ENCODE measurements at places on chromosomes 13 and 19. TPM values are rescaled to one million over a fixed set of nuclear protein-coding genes. Genes with fewer than 3 reads are reported as not detected.

PEG3 gene
- total RNA-seq, result not detected

CACNG6 gene
- total RNA-seq, result 12.1 TPM

C1QTNF9 gene
- total RNA-seq, result not detected

CNN1 gene
- total RNA-seq, result 0.35 TPM

ANGPTL8 gene
- not detected for total RNA-seq

ZNF99 gene
- total RNA-seq, result not detected

LRG1 gene
- total RNA-seq, result not detected

HCST gene
- 0.63 TPM for total RNA-seq

ZNF578 gene
- total RNA-seq, result not detected

C5AR2 gene
- total RNA-seq, result 9.9 TPM

COX6B2 gene
- total RNA-seq, result 1.4 TPM

NXNL1 gene
- not detected for total RNA-seq

PRRG2 gene
- 0.94 TPM for total RNA-seq

CPAMD8 gene
- 0.46 TPM for total RNA-seq

FBXW9 gene
- 11.0 TPM for total RNA-seq

MCEMP1 gene
- total RNA-seq, result not detected

OR7G2 gene
- not detected for total RNA-seq

Measured in A549 treated with ZK216348 at 1 μM for 4 hours (cell line).